Activated CD4-positive, alpha-beta T cell treated with anti-CD3 and anti-CD28 coated beads for 4 hours (primary cell): ENCODE measurements at places on chromosomes 12 and 14.

- no peak for DNase-seq
Observed at GRCh38 chr12:60345442-60345841, 749.6 kb downstream of the SLC16A7 start.

GRCh38 chr14:90426663-90427062 lies 29.8 kb downstream of the CALM1 start:
- no peak for DNase-seq

DNA sequence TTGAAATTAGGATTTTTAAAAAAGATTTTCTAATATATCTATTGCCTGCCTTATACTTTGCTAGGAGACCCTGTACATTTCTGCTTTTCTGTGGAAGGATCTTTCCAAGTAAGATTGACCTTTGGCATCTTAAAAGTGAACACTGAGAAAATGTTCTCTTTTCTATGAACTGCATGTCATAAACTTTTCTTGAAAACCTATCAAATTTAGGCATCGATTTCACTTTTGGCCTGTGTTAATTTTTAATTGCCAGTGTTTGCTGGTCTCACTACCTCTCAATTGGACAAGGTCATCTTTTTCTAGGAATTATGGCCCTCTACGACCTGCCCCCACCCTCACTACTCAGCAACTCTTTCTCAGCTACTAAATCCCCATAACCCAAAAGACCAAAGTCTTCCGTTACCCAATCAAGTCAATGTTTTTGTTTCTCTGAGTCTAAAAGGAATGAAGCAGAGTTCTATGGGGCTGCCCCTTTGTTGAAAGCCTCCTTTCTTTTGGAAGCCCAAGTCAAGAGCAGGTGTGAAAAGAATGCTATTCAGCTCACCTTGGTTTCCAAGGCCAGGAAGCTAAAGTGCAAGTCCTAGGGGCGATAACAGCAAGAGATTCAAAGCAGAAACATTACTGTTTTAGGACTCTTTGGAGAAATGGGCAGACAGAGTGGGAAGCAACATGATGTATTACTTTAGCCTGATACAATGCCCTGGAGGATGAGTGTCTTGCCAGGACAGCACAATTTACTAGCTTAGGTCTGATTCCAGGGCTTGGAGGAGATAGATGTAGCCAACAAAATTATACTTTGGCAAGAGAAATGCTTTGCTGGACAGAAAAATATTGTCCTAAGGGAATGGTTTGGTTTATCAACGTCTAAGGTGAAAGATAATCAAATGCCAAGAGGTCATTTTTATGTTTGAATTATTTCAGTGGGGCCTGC lies 55.0 kb downstream of the IGF1 start:
- no peak for DNase-seq

DNA sequence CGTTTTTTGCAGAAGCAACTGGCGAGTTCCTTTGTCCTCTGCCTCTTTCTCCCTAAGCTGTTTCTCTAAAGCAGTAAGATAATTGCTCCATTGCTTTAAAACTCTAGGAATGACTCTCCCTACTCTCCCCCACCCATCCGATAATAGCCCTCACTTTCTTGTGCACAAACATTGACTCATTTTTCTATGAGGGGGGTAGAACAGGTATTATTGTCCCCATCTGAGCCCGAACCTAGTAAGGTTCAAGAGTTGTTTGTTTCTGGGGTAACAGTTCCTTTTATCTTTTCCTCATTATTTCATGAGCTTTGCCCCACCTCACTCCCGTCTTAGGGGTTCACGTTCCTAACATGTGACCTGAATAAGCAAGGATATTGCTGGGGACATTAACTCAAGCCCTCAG lies 190.6 kb downstream of the EMP1 start:
- no peak for DNase-seq
